ENCODE measurements at places on chromosomes 11 and 22.

DNA sequence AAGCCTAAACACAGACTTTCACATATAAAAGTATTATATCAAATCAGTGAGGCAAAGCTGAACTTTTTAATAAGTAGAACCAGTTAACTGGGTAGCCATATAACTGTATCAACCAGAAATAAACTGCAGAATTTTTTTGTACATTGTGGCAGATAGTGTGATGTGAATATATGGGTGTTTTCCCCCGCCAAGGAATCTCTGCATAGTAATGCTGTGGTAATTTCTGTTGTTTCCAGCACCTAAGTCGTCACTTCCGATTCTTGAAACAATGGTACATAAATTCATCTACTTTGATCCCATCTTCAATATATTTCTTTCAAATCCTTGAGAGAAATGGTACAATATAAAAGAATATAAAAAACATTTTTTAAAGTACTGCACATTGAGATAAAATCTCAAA lies 39.6 kb downstream of the NARS2 start:
- DNase-seq: no peak

DNA sequence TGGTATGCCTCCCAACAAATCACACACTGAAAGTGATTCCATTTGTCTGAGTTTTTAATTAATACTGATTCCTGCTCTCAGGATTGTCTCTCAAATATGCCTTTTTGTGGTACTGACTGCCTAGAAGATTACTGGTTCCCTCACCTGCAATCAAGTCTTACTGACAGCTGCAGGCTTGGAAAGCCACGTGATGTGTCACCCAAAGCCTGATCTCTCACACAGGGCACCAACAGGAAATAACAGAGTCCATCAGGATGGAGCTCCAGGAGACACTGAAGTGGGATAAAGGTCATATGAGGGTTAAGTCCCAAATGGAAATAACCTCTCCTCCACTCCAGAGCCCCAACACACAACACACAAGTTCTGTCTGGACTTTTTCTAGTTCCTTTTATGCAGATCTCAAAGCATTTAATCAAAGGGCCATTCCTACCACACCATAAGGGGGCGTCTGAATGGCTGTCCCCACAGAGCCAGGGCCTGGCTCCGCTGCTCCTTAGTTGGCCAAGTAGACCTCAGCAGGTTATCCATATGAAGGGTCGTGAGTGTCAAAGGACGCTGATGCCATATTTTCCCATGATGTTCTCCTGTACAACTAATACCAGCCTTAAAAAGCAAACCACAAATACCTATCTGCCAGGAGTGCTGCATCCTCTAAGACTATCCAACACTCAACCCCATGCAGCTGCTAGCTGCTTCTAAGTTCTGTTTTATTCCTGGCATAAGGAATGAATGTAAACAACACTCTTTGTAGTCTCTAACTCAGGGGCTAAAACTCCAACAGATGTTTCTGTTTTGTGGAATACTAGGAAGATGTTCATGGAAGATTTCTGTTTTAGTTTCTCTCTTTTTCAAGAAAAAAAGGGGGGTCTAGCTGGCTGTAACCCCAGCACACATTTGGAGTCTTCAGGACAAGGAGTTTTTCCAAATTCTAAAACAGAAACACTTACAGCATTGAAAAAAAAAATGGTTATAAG lies 13.0 kb downstream of the SCUBE2 start:
- no peak for DNase-seq

- DNase-seq: no peak
Observed at GRCh38 chr11:57311109-57311936, 13.4 kb downstream of the TNKS1BP1 start.

DNA sequence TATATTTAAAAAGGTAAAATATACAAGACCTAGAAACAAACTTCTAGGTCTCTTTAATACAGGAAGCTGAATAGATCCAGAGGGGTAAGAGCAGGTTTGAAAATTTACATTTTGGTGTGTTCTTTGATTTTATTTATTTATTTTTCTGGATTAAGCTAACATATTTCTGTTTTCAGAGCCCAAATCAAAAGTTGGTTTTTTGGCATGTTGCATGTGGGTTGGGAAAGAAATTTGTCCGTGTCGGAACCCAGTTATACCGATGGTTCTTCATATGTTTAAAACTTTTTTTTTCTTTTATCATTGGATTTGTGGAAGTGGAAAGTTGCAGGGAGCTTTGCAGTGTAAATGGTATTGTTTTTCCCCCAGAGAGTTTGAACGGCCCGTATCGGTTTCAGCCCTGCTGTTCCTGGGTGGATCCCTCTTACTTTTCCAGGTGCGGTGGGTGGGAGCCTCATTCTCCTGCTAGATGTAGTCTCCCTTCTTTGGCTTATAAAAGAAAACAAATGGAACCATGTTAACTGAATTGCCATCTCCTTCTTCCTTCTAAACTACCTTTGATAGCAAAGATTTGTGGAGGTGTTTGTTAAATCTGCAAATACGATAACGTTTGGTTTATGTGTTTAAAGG lies 746 bp downstream of the CTNND1 start:
- DNase-seq: no peak

DNA sequence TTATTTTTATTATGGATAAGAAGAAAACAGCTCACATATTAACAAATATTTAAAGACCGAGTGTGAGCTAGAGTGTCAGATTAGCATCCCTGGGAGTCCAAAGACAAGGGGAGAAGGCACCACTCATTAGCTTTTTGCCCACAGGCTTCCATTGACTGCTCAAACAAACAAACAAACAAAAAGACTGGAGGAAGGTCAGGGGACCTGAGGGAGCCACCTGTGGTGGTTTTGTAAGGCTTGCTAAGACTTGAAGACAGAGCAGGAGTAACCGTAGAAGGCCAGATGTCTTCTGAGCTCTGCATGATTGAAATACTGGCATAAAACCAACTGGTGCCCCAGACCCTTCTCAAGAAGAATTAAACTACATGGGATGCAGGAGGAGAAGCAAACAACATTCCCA lies 395.2 kb upstream of the CNTN5 start:
- DNase-seq: no peak

DNA sequence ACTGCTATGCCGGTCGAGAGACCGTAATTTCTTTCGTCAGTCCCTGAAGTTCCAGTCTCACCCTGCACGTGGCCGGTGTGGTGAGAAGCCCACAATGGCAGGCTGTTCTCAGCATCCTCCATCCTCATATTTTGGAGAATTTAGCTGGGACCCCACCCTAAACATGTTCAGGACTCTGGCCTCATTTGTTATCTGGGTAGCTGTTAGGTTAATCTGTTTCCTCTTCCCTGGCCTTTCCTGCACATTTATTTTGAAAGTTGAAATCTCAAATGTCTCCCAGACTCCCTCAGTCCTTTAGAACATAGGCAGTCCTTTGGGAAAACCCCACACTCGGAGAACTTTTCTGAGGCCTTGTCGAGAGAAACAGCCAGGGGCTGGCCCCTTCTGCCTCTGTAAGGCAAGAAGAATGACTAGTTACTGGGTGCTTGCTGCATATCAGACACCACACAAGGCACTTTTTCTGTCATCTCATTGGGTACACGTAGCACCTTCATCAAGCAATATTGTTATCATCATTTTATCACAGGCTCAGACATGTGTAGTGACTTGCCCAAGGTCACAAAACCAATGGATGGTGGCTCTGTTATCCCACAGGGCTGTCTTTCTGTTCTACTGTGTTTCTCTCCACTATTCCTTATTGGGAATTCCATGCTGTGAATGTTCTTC lies 109.3 kb upstream of the CRYBB3 start:
- no peak for DNase-seq

- no peak for DNase-seq
Observed at GRCh38 chr11:127622686-127623085, 622.1 kb upstream of the KIRREL3 start.

DNA sequence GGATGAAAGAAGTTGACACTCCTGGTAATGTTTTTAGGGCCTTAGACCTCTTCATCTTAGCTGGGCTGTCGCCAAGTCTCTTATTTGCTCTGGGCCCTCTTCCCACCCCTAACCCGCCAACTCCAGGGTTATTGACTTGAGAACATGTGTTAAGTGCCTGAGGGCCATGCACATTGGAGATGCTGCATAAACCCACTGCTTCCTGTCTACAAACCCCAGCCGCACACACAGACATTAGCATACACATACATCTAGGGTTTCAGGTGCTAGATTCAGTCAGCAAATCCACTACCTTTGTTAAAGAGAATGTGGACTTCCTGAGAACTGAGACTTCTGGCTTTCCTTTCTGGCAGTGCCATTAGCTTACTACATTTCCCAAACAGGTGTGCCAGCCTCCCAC lies 817 bp downstream of the PANX3 start:
- no peak for DNase-seq

GRCh38 chr11:10490398-10491241 lies 35.6 kb downstream of the AMPD3 start:
- DNase-seq: no peak

- DNase-seq: no peak
Observed at GRCh38 chr22:23223569-23224317, 43.4 kb downstream of the BCR start.

DNA sequence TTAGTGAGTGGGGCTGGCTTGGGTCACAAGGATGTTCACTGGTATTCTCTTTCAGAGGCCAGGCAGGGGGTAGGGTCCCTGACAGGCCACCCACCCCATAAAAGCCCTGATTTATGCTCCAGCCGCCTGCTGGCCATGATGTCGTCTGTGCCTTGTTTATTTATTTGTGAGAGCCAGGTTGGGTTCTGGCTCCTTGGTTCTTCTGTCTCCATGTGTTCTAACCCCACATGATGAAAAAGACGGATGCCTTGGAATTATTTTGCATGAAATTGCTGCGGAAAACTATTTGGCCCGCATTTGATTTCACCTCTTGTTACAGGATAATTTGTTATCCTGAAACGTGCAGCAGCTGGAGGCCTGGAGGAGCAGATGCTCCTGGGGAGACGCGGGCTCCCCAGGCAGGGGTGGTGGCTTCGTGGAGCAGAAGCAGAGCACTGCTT lies 46.3 kb upstream of the WNT11 start:
- no peak for DNase-seq

DNA sequence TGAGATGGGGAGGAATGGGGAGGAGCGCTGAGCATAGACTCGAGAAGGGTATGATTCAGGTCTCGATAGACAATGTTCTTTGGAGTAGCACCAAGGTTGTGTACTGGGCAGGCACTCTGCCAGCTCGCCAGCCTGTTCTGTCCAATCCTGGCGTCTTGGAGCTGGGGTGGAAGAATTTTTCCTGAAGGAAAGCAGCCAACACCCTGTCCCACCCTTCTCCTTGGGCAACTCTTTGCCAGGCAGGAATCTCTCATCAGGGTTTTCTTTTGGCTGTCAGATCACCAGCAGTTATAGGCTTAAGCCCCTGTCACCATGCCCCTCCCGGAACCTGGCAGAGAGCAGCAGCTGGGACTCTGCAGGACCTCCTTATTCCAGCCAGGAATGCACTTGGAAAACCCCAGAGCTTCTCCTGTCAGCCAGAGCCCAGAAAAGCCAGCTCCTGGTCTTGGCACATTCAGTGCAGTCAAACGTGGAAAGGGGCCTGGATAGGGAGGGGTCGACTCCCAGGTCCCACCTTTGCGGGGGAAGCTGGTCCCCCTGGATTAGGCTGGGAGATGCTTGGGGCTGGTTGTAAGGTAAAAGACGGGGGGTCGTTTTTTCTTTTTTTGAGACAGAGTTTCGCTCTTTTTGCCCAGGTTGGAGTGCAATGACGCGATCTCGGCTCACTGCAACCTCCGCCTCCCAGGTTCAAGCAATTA lies 14.4 kb upstream of the SPTBN2 start:
- DNase-seq: no peak

DNA sequence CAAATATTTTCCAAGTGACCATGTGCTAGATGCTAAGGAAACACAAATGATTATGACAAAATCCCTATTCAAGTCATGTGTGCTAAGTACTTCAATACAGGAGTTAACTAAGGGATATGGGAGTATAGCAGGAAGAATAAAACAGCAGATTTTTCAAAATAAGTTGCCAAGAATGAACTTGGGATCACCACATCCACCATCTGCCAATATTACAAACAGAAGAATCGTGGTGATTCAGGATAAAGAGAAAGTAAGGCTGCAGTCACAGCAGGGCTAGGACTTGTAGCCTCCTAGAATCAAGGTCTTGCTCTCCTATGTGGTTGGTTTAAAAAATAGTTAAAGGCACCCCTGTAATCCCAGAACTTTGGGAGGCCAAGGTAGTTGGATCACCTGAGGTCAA lies 34.3 kb downstream of the MRTFA start:
- DNase-seq: no peak

DNA sequence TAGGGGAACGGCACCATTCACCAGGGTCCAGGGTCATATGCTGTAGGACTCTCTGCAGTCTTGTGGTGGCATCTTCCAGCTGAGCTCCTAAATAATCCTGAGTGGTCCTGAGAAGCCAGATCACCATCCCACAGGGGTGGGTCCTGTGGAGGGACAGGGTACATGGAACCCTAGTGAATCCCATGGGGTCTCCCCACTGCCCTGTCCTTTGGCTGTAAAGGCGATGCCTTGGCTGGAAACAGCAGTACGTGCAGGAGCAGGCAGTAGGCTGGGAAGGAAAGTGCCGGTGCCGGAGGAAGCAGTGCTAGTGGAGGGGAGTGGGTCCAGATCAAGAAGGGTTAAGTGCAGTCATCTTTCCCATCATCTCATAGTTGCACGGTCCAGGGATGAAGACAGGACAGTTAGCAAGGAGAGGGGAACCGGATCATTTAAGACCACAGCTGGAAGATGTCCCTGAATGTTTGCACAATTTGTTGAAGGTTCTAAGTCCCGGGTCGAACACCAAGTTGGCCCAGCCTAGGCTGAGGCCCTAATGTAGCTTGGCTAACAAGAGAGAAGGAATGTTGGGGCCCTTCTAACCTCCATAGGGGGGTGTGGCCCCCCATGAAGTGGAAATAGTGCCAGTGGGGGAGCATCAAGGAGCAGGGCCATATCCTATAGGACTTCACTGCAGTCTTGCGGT lies 18.1 kb downstream of the TSPAN32 start:
- DNase-seq: no peak

GRCh38 chr22:42685941-42686653 lies 34.6 kb downstream of the A4GALT start:
- no peak for DNase-seq

DNA sequence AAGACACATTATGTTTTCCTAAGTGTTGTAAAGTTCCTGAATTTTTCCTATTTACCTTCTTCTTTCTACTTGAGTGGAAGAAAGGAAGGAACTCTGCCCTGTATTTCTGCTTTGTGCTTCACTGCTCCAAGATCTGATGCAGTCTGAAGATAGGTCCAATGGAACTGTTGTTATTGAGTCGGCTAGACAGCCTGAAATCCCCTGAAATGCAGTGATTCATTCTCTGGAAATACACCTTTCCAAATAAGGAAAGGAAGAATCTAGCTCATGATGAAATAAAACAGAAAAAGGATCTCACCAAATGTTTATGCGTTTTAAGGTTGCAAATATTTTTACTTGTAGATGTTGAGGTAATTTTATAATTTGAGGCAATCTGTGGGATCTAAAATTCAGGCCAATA lies 322.8 kb downstream of the GUCY1A2 start:
- no peak for DNase-seq

GRCh38 chr11:32433914-32434355 lies 1.4 kb downstream of the WT1 start:
- no peak for DNase-seq

GRCh38 chr11:112453601-112454577 lies 193.2 kb upstream of the PLET1 start:
- DNase-seq: peak; percentile 21

Data from T-helper 9 cell (primary cell).